ENCODE measurements at places on chromosomes 6 and 20. TPM values are rescaled to one million over a fixed set of nuclear protein-coding genes. Genes with fewer than 3 reads are reported as not detected.

Gene FOXC1
- total RNA-seq, result 6.0 TPM

DNA sequence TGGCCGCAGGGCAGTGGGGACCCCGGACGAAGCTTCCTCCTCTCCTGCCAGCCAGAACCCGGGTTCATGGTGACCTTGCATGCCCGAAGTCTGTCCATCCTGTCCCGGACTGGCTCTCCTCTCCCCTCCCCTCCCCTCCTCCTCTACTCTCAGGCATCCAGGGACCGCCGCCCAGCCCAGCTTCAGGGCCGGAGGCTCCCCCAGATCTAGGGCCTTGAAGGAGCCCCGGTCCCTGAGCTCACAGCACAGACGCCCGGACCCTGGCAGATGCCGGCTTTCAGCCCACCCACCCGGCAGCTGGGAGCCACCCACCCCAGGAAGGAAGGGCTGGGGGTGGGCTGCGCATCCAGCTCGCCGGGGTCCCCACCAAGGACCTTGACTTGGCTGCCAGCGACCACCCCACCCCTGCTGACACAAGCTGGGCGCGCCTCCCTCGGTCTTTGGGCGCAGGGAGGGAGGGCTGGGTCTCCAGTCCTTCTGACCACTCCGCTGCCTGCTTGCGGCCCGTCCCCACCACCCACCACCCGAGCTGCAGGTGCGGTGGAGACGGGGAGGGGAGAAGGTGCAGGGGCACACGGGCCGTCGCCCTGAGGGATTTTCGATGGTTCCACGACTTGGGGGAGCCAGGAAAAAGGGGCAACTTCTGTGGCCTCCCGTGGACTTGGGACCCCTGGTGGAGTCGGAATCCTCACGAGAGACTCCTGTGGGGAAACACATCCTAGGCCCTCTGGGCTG is 5.8 kb upstream of the ABHD16B start:
- DNase-seq, result peak; percentile 23

DNA sequence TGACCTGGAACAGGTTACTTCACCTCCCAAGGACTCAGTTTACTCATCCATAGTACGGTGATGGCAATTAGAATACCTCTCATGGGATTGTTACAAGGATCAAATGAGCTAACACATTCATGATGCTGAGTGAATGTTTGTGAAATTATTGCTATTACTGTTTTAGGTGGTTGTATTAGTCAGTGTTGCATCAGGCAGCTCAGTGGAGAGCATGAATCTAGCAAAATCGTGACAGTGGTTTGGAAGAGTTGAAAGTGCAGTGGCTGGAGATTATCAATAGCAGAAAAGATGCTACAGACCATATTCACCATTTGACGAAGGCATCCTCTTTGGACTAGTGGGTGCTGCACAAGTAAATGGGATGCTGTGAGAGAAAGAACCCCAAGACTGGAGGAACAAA is 50.4 kb upstream of the CTNNBL1 start:
- no peak for DNase-seq

GRCh38 chr20:47708953-47709833 is 76.1 kb downstream of the SULF2 start:
- DNase-seq, result no peak

GRCh38 chr6:44342052-44342451 is 398 bp upstream of the SPATS1 start:
- peak; percentile 60 for DNase-seq

DNA sequence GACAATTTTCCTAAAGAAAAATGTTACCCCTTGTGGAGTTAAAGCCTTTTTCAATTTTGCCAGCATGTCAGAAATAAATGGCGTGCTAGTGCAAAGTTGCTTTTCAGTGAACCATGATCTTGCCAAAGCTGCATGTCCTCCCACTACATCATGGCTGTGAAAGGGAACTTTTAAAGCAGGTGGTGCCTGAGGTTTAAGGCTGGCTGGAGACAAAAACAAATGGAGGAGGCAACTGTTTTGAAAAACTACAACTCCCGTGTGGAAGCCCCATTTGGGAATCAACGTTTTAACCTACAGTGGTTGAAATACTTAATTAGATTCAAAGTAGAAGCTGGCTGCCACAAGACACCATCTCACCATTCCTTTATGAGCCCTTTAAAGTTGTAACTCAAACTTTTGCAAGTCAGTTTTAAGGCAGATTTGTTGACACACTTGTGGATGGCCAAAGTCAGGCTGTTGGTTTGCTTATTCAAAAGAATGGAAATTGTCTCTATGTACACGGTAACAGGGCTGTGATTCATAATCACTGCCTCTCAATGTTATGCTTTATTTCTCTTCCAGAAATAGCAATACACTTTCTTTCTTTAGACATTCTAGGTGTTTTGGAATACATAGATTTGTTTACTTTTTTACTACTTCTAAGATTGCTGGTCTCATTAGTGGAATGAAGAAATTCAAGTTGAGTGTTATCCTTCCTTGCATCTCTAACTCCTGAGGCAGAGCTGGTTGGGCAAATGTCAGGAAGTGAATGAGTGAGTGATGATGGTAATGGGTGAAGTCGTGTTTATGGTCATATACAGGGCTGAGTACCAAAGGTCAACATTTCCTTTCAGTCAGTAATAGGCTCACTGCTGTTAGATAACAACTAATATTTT is 196.4 kb upstream of the GMDS start:
- DNase-seq, result peak; percentile 13

DNA sequence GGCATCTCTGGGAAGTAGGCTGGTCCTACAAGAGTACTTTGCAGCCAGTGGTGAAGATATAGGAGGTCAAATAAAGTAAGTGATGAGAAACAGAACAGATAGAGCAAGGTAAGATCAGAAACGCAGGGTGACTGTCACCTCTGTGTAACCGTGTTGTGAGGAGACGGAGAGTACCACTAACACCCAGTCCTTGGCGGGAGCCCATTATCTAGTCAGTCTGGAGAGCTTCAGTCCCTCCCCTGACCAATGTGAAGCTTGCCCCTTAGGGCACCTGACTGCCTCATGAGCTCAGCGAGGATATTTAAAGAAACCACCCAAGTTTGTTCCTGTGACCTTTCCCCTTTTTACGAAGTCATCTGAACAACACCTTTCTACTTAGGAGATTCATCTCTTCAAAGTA is 110.0 kb downstream of the SAMD5 start:
- DNase-seq, result no peak

GRCh38 chr6:147017153-147017552 is 187.1 kb upstream of the STXBP5 start:
- no peak for DNase-seq

Gene PROKR2
- not detected for total RNA-seq

Gene JPH2
- 129 TPM for total RNA-seq

DNA sequence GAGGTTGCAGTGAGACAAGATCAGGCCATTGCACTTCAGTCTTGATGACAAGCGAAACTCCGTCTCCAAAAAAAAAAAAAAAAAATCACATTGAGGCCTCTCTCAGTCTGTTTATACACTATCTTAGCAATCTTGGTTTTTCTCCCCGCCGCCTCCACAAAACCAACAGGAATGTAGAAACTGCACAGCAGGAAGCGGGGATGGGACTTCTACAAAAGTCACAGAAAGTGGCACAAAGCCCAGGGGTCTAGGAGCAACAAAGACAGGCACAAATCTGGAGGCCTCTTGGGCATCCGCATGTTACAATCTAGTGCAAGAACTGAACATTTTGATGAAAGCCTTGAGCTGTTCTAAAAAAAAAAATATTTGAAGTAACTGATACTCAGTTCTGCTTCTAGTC is 48.6 kb downstream of the KDM1B start:
- no peak for DNase-seq

GRCh38 chr20:36572701-36573102 is 695 bp upstream of the TGIF2 start:
- DNase-seq, result peak; percentile 46

- DNase-seq, result peak; percentile 78
Measured at GRCh38 chr20:1764136-1765033, 106.8 kb upstream of the SIRPG start.

GRCh38 chr20:17641993-17642392 is 40.0 kb downstream of the RRBP1 start:
- no peak for DNase-seq

- no peak for DNase-seq
Measured at GRCh38 chr6:100296810-100297544, 167.7 kb downstream of the SIM1 start.

DNA sequence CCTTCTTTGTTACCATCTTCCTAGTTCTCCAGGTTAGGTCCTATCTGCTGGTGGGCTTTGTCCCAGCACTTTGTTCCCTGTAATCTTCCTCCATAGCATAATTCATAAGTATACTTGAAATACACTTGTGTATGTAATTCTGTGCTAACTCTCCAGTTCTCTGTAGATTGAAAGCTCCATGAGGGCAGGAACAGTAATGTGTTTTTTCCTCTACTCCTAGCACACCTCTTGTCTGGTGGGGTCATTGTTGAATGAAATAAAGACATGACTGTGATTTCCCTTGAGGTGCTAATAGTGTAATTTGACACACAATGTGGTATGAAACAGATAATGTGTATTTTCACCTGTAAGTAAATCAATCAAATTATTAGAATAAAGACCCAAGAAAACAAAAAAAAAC is 30.0 kb downstream of the MAP3K4 start:
- no peak for DNase-seq

DNA sequence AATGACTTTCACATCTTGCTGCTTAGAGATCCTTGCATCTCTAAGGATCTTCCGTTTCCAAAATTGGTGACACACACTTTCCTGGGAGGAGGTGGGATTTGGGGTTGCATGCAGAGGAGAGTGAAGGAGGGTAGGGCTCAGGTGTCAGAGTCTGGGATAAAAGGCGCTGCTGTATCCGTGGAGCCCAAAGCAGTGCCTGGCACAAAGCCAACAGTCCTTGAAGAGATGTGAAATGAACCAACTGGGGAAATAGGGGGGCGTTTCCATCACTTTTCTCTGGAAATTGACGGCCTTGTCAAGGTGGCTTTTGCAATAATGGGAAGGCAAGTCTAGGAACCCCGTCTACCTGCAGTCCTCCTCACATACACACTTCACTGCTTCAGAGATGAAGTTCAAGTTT is 59.5 kb upstream of the NELFCD start:
- no peak for DNase-seq

Gene SOX18
- 8.7 TPM for total RNA-seq

GRCh38 chr6:72835749-72836148 is 213.9 kb downstream of the KCNQ5 start:
- no peak for DNase-seq

DNA sequence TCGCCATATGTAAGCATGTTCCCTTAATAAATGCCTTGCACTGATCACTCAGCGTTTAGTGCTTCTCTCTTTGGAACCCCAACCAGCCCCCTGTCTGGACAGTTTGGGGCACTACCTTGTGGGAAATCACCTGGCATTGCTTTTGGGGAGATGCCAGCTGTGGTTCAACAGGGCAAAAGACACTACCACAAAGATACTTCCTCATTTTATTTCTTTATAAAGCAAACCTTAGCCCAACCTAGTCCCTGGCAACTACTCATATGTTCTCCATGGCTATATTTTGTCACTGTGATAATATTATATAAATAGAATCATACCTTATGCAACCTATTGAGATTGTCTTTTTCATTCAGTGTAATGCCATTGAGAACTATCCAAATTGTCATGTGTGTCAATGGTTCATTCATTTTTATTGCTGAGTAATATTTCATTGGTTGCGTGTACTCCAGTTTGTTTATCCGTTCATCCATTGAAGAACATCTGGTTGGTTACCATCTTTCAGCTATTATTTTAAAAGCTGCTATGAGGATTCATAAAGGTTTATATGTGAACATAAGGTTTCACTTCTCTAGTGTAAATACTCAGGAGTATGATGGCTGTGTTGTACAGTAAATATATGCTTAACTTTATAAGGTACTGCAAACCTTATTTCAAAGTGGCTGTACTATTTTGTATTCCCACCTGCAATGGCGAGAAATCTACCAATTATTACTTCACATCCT is 114.8 kb downstream of the MOXD1 start:
- no peak for DNase-seq

Gene RAET1L
- not detected for total RNA-seq

Gene XKR7
- 0.48 TPM for total RNA-seq

Gene KIAA0408
- total RNA-seq, result 2.9 TPM

DNA sequence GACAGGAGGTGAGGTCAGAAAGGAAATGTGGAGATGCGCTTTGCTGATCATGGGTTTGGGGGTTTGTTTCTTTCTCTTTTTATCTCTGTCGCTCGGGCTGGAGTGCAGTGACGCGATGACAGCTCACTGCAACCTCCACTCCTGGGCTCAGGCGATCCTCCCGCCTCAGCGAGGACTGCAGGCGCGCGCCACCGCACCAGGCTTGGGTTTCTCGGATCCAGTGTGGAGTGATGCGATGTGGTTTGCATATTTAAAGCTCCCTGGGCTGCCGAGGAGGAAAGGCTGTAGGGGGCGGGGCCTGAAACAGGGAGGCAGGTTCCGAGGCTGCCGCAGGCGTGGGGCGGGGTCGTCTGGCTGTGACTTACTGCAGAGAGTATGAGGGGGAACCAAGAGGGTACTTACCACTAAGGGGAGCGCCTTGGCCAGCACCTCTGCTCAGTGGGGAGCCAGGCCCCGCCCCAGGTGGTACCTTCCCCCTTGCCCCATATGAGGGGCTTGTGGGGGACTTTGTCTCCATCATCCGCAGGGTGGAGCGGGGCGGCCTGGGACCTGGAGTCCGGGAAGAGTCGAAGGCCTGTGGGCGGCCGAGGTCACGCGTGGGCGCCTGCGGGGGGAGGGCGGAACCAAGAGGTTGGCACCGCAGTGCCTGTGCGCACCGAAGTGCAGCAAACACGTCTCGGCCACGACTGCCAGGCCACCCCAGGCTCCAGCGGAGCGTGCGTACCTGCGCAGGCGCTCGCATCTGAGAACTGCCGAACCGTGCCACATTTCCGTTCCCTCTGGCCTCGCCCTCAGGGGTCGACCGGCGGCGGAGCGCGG is 12.7 kb upstream of the BAK1 start:
- no peak for DNase-seq

DNA sequence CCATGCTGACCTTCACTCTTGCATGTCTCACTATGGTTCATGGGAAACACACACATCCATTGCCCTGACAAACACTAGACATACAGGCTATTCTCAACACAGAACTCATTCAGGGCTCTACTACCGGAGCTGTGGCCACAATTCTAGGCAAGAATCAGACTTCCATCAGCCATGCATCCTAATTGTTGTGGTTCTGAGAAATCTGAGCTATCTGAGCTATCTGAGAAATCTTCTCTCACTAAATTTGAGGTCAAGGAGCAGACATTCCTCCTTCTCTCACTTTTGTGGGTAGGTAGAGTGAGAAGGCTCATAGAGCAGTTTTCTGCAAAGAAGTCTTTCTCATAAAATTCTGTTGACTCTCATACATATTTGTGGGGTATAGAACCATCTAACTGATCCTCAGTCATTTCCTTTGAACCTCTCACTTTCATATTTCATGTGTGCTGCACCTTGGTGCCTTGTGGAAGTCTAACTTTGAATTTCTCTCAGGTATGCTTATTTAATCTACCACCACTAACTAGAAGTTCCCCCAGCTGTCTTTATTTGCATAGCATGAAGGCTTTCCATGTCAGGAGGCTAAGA is 43.6 kb downstream of the ADGRF1 start:
- DNase-seq, result no peak
